ENCODE measurements at places on chromosomes 4 and X.

- DNase-seq = no peak
Measured at GRCh38 chr4:113732967-113733527, 28.5 kb downstream of the CAMK2D start.

DNA sequence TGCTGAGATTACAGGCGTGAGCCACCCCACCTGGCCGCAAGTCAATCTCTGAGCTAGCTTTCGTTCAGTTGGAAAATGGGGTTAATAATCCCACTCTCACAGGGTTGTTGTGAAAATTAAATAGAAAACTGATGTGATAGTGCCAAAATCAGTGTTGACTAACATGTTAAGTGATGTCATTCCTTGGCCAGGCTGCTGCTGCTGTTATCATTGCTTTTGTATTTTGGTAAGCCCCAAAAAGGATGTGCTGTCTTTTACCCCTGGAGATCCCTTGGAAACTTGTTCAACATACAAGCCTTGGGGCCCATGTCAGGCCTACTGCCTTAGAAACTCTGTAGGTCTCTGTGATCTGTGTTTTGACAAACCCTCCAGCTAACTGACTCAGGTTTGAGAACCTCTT lies 106.3 kb downstream of the AFF1 start:
- peak; percentile 79 for DNase-seq

DNA sequence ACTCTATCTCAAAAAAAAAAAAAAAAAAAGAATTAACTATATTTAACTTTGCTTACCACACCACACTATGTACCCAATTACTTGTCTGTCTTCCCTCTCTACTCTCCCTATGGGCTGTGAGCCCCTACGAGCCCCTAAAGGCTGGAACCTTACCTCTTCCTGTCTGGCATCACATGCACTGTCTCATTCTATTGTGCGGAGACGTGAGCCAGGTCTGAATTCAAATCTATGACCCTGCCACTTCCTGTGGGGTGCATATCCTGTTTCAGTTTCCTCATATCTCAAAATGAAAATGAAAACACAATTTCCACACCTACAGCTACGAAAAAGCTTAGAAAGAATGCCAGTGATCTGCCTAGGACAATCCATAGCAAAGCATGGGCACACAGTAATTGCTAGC lies 42.9 kb upstream of the HS3ST1 start:
- no peak for DNase-seq

DNA sequence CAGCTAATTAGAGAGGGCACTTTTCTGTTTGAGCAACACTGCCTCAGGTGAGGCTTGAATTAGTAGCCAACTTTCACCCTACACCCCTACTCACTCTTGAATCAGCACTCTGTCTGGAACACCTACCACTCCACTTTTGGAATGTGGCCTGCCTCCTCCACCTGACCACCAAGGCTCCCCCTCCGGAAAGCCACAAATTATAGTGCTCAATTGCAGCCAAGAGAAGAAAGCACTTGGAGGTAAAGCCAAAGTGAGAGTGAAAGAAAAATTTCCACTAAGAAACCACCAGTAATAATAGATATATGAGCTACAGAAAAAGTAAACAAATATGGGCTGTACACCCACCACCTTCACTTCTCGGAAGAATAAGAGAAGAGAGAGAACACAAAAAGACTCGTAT lies 41.1 kb downstream of the PPP3CA start:
- no peak for DNase-seq

GRCh38 chrX:154384284-154384892 lies 5.3 kb downstream of the EMD start:
- DNase-seq = peak; percentile 33

- DNase-seq = no peak
Measured at GRCh38 chr4:183376381-183376780, 54.2 kb upstream of the CLDN24 start.

DNA sequence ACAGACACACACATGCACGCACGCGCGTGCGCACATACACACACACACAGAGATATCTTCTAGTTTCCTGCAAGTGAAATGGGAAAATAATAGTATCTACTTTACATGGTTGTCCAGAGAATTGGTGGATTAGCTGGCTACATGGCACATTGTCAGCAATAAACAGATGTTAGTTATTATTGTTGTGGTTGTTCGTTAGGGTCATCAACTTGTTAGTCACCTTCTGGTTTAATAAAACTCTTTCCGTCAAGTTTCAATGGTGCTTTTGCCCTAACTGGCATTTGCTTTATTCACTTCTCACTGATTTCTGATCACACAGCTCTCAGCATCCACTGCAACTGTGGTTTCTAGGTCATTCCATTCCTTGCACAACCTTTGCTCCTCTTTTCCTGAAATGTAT lies 25.4 kb upstream of the RASL11B start:
- peak; percentile 86 for DNase-seq

DNA sequence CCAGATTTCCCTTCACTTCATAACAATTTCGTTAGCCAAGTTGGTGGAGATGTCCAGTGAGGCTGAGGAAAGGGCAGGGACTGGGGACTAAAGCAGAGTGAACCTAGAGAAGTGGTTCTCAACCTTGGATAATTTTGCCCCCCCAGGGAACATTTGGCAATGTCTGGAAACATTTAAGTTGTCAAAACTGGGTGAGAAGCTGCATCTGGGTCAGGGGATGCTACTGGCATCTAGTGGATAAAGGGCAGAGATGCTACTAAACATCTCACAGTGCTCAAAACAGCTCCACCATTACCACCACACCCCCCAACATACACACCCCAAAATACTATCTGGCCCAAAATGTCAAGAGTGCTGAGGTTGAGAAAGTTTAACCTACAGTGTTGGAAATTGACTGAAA lies 32.0 kb upstream of the FGF16 start:
- DNase-seq = peak; percentile 5

DNA sequence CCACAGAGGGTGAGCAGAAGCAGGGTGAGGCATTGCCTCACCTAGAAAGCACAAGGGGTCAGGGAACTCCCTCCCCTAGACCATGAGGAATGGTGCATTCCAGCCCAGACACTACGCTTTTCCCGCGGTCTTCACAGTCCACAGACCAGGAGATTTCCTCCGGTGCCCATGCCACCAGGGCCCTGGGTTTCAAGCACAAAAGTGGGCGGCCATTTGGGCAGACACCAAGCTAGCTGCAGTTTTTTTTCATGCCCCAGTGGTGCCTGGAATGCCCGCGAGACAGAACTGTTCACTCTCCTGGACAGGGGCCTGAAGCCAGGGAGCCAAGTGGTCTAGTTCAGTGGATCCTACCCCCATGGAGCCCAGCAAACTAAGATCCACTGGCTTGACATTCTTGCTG lies 12.8 kb downstream of the NAP1L3 start:
- no peak for DNase-seq

DNA sequence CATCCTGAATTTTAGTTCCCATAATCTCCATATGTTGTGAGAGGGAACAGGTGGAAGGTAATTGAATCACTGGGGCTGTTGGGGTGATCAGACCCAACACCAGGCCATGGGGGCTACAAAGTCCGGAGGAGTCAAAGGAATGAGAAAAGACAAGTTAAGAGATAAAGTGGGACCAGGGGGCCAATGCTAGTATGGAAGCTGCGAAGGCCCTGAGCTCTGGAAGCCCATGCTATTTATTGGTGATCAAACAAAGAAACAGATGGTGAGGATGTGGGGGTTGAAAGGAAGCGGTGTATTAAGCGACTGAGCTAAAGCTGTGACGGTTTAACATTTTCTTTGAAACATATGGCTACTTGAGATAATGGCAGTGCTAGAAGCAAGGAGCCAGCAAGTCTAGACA lies 132.8 kb downstream of the PDGFC start:
- DNase-seq = peak; percentile 46

- no peak for DNase-seq
Measured at GRCh38 chr4:139749338-139749737, 83.7 kb downstream of the MGST2 start.

DNA sequence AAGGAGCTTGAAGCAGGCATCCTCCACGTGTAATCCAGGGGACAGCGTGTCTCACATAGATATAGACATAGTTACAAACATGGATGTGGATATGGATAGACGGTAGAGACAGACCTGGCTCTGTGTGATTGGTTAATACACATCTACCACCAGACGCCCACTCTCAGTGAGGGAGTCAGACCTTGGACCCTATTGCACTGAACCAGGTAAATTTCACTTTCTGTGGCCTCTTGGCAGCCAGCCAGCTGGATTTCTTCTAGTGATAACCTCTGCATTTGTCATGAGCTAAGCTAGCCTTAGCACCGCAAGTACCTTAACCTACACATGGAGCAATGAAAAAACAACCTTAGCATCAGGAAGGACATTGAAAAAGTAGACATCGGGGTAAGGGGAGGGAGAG lies 79.2 kb upstream of the ACSL4 start:
- no peak for DNase-seq

DNA sequence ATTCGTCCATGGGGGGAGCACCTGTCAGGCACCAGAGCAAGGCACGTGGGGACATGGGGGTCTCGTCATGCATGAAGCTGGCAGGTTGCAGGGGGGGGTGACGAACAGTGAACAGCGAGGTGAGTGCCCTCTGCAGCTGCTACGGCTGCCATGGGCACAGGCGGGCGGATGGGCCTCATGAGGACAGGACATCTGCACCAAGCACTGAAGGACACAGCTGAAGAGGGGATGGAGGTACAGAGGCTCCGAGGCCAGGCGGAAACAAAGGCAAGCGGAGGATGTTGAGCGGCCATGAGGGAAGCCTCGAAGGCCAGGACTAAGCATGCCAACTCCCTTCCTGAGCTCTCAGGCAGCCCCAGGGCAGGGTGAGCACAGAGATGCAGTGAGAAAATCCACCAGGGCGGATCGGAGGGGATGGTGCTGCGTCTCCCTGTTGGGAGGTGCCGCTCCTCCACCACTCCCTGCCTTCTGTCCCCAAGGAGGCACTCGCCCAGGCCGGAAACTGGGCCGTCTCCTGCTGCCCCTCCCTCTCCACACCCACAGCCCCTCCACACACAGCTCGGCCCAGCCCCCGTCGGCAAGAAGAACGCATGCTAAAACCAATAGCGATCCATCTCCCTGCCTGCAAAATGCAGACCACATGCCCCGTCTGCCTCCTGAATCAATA lies 24.6 kb downstream of the ABLIM2 start:
- no peak for DNase-seq

DNA sequence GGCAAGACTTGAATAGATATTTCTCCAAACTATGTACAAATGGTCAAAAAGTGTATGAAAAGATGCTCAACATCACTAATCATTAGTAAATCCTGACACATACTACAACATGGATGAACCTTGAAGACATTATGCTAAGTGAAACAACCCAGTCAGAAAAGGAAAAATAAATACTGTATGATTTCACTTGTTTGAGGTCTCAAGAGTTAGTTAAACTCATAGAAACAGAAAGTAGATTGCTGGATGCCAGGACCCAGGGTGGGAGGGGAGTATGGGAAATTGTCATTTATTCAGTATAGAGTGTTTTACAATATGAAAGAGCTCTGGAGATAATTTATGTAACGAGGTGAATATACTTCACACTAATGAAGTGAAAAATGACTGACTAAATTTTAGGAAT lies 32.4 kb downstream of the PRMT9 start:
- DNase-seq = no peak

DNA sequence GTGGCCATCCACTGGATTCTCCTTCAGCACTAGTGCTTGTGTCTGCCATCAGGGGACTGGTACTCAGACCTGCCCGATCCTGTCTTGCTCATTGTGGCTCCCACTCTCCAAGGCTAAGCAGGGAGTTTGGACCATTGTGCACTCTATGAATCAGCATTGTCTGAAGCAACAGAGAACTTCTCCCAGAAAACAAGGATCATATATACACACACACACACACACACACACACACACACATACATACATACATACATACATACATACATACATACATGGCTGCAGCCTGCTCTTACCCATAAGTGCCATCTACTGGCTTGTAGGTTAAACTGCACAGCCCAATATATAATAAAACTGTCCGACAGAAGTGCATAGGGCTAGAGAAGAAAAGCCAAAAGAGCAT lies 345.3 kb upstream of the LCORL start:
- DNase-seq = peak; percentile 42

DNA sequence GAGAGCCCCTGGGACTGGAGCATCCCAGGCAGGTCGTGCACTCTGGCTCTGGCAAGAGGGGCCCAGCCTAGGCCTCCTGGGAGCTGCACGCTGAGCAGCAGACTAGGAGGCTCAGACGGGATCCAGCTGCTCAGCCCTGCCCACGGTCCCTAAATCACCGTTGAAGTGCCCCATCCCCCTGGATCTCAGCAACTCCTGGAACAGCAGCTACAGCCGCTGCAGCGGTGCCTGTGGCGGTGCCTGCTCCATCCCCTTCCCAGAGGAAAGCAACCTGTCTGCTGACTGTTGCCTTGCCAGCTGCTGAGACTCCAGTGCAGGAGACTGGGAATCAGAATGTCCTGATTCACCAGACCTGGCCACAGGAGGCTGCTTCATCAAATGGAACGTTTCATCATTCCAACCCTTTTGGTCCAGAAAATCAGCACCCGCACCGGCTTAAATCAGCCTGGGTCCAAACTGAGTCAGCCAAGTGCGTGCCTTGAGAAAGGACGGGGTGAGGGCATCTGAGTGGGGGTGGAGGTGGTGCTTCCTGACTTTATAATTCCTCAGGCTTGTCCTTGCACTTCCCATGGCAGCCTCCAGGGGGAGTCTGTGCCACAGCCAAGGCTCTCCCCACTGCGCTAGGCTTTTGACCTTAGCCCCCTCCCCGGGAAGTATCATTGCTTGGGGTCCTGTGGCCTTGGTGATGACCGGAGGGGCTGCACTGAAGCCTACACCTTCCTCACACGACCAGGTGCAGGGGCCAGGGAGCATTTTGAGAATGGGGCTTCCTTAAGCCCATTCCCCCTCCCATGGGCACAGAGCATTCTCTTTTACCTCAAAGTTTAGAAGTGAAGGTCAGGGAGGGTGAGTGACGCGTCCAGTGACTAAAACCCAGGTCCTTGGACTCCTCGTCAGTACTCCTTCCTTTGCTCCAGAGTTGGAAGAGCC lies 6.5 kb downstream of the ZNF185 start:
- DNase-seq = peak; percentile 65

- peak; percentile 19 for DNase-seq
Measured at GRCh38 chrX:18582910-18583493, 88.9 kb downstream of the RS1 start.

DNA sequence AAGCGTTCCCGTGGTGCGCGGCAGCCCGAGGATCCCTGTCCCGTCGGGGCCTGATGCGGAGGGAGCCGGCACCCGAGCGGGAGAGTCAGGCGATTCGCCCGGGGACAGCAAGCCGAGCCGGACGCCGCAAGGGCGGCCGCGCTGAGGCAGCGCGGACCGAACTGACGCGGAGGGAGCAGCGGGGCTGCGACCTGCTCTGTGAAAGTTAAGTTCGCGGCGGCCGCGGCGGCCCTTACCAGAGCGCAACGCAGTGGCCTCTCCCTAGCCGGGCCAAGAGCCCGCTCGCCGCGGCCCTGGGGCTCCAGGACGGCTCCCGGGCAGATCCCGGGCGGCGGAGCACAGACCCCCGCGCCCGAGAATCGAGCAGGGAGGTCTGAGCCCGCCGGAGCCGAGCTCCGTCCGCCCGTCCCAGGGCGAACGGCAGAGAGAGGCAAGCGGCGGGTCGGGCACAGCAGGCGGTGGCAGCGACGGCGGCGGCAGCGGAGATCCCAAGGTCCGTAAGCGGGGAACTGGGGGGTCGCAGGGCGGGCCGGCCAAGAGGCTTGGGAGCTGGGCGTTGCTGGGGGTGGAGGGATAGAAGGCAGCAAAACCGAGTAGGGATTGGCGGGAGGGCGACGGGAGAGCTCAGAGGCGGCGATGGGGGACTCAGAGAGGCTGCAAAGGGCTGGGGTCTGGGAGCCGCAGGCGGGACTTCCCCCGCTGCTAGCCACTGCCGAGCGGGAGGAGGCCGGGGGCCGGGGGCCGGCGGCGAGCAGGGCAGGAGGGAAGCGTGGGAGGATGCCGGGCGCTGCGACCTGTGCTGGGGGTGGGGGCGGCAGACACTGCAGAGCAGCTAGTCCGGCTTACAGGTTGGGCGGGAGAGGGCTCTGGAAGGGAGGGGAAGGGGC lies 1.0 kb downstream of the GPR50 start:
- DNase-seq = no peak
